ENCODE measurements at places on chromosomes 4 and X.

DNA sequence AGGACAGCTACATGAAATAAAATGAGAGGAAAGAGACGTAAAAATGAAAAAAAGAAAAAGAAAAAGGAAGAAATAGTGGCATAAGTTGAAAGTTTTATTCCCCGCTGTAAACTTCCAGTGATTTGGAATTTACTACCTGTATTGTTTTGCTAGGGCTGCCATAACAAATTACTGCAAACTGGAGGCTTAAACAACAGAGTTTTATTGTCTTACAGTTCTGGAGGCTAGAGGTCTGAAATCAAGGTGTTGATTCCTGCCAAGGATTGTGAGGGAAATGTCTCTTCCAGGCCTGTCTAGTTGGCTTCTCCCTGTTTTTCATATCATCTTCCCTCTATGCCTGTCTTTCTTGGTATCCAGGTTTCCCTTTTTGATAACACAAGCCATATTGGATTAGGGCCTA lies 119.4 kb upstream of the PACRGL start:
- DNase-seq = no peak

DNA sequence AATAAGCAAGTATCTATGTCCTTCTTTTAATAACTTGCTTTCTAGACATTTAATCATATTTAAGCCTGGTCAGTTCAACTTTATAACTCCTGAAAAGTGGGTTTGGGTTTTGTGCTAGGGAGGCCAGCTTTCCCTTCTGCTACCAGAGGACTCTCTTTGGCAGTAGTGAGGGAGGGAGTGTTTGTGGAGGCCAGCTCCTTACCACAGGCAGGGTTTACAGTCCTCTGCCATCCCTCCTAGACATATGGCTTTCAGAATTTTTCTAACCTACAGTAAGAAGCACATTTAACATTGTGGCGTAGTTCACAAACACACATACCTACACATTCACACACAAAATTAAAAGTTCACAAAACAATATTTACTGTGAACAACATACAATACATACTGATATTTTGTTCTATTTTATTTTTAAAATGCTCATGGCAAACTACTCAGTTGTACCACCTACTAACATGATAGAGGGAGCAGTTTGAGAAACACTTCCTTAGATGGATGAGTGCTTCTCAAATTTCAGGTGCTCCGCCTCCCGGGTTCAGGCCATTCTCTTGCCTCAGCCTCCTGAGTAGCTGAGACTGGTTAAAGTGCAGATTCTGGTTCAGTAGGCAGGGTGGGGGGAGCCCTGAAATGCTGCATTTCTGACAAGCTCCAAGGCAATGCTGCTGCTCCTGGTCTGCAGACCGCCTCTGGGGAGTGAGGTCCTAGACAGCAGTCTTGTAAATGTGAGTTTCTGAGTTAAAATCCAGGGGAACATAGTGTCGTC lies 86.7 kb downstream of the PTTG2 start:
- no peak for DNase-seq

- no peak for DNase-seq
Observed at GRCh38 chr4:152949930-152950329, 13.8 kb downstream of the FHDC1 start.

DNA sequence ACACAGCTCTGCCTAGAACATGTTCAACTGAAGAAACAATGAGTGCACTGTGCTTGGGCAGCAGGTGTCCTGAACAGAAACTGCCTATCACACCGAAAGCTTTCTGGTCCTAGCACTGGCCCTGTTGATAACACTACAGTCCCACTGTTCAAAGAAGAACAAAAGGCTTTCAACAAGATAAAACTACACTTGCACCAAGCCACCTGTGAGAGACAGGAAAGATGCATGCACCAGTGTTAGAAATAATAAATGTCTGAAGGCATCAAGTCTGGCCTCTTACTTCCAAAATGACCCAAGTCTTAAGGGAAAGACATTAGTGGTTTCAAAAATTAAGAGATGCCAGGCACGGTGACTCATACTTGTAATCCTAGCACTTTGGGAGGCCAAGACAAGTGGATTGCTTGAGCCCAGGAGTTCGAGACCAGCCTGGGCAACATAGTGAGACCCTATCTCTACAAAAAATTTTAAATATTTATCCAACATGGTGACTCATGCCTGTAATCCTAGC lies 68.7 kb downstream of the APBB2 start:
- DNase-seq = no peak

DNA sequence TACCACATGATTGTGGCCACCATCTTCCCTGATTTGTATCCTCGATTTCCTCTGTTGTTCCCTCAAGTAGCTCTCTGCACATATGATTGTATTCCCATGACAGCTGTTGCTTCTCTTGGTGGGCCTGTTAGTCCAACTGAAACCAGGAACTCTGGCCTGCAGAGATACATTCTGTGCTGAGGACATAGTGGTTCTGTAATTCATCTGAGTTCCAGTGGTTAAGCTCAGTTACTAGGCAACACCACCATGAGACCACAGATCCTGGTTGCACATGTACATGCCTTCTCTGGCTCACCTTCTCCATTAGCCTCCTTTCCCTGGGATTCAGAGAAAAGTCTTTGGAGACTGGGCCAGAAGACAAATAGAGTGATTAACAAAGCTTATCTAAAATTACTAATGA lies 172.1 kb upstream of the SLC7A11 start:
- DNase-seq = no peak

GRCh38 chr4:76748649-76749048 lies 149.3 kb downstream of the SOWAHB start:
- peak; percentile 29 for DNase-seq

All from HuH-7.5 (cell line).